ENCODE measurements at places on chromosomes 5 and 9.

DNA sequence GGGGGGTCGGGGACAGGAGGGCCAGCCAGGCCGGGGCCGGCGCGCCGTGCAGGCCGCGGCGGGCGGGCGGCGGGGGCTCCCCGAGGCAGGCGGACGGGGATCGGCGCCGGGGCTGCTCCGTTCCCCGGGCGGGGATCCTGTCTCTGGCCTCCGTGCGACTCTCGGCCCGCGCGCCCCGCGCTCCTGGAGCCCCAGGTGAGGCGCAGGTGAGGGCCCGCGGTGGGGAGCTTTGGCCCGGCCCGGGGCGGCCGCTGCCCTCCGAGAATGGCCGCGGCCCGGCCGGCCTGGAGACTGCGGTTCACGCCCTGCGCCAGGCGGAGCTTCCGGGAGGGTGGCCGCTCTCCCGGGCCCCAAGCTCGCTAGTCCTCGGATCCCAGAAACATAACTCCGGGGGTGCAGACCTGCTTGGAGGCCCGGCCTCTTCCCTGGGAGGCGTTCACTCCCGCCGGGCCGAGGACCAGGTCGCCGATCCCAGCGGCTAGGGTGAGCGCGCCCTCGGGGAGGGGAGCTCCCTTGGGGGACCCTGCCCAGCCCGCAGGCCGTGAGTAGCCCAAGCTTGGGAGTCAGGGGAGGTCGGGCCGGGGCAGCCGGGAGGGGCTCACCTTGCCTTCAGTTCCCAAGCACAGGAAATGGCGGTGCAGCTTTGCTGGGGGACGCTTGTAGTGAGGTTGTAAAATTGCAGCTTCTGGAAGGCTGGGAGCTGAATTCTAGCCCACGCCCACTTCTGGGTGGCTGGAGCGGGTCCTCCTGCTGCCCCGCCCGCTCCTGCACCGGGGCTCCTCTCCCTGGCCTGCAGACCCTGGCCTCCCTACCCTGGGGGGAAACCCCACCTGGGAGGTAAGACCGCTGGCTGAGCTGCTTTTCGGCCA lies 723 bp downstream of the PPP1R26 start:
- no peak for DNase-seq

DNA sequence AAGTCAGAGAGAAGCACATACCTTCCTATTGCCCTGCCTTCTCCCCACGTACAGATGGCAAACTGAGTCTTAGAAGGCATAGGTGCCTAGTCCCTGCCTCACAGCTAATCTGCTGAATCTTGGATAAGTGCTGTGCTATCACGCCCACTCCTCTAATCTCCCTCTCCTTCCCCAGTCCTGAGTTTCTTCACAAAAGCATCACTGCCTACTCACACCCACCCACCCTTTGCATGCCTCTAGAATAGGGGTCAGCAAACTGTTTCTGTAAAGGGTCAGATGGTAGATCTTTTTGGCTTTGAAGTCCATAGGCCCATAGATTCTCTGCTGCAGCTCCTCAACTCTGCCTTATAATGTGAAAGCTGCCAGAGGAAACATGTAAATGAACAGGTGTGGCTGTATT lies 23.2 kb upstream of the JADE2 start:
- DNase-seq = no peak

DNA sequence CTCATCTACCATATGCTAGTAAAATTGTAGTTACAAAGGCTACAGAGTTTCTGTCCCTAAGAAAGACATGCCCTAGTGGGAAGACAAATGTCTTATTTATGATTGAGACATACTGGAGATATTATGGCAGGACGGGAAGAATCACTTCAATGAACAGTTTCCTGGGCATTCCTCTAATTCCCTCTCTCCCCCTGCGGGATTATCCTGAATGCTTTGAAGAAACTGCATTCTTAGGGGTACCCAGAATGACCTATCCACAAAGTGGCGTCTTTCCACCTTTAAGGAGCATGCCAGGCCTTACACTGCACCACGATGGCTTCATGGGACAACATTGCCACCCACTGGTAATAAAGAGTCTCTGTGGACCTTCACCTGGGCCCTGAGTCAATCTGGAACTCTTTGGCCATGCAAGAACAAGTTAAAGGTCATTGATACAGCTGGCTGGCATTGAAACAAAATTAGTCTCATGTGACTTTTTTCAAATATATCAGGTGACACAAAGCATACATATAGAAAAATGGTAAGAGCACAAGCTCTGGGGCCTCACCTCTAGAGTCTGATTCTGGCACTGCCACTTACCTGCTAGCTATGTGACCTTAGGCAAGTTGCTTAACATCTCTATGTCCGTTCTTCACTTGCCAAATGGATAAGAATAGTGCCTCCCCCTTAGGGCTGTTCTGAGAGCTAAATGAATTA lies 32.0 kb downstream of the ANKRD55 start:
- peak; percentile 48 for DNase-seq

- peak; percentile 63 for DNase-seq
Measured at GRCh38 chr9:133351908-133352634, 4.1 kb downstream of the RPL7A start.

DNA sequence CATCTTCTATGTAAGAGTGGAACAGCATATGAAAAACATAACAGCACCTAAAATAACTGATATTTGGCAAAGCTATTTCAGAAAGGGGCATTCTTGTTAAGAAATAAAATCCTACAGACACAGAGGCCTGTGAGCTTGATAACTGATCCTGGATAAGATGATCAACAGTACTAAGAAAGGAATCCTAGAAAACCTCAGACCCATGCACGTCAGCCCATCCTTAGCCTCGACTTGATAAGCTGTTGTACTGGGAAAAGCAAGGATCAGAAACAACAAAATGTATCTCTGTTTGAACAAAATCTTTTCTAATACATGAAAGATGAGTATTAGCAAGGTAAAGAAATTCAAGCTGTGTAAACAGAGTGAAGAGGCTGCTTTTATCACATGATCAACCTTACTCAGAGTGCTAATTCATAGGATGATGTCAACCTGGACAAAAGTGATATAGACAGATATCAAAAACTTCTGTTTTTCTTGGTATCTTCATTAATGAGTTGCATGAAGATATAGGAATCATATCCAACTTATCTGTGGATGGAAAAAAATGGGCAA lies 15.2 kb downstream of the LIFR start:
- DNase-seq = no peak

- no peak for DNase-seq
Measured at GRCh38 chr5:172533058-172533398, 78.7 kb upstream of the SH3PXD2B start.

- peak; percentile 8 for DNase-seq
Measured at GRCh38 chr9:17135295-17136160, 688 bp downstream of the CNTLN start.

GRCh38 chr9:720239-720881 lies 121.1 kb upstream of the DMRT1 start:
- DNase-seq = no peak

GRCh38 chr9:97470076-97470475 lies 31.4 kb upstream of the TMOD1 start:
- no peak for DNase-seq

GRCh38 chr9:72909428-72909827 lies 43.4 kb downstream of the ALDH1A1 start:
- DNase-seq = no peak

DNA sequence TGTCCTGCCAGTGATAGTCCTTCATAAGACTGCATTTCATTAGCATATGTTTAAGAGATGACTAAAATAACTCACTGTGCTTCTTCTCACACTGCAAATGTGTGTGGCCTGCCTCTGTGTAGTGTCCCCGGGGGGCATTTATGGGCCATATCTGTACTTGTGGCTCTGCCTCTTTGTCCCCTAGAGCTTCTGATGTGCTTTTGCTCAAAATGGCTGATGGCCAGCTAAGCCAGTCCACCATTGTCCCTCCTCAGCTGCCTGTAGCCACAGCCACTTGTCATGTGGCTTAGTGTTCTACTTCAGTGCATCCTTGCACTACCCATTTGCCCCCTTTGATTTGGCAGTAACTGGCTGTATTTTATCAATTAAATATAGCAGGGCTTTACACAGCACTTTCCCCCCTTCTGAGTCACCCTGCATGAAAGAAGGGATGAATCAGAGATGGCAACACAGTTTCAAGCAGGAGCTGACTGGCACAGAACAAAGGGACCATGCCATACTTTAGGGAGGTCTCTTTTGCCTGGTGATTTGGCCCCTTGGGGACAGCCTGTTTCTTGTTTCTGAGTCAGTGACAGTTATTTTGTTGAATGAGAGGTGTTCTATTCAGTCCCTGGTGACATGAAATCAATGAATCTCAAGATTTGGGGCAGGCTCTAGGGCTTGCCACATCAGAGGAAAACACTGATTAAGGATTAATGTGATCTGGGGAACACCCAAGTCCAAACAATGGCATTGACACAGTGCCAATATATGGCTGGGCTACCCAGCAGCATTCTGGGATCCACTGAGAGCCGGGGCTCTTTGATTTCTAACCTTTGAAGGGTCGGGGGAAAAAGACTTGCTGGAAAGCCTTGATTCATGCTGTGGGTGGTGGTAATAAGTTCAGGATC lies 245.5 kb downstream of the SMARCA2 start:
- DNase-seq = peak; percentile 15

GRCh38 chr9:113919871-113920270 lies 43.8 kb downstream of the ZNF618 start:
- no peak for DNase-seq
